ENCODE measurements at places on chromosomes 2 and 18.
A peak's percentile ranks its signal among the peaks of the same experiment; 100 is the strongest.

GRCh38 chr2:228509021-228509420 lies 327.5 kb upstream of the SPHKAP start:
- H3K4me1 ChIP-seq, result peaks cover 23% of the 10 kb centered on the region
- H3K36me3 ChIP-seq, result no peaks in the 10 kb centered on the region
- no peak overlapping the region for H3K4me3 ChIP-seq
- H3K27me3 ChIP-seq, result peaks cover 6% of the 10 kb centered on the region

DNA sequence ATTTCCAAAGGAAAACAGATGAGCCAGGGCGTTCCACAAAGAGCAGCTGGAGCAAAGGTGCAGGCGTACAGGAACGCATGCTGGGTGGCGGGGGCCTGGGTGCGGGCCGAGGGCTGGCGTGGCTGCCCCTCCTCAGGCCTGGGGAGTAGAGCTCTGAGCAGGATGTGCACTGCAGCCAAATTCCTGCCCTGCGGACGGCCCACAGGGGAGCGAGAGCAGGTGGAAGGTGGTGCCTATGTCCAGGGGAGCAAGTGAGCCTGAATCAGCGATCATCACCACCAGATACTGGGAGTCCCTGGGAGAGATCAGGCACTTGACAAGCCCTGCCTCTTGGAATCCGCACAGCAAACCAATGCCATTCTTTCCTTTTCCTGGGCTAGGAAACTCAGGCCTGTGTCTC lies 106.3 kb downstream of the GBX2 start:
- no peak overlapping the region for H3K4me3 ChIP-seq
- H3K4me1 ChIP-seq, result peaks cover 5% of the 10 kb centered on the region
- H3K36me3 ChIP-seq, result peaks cover 33% of the 10 kb centered on the region
- DNase-seq, result no peak
- H3K27me3 ChIP-seq, result peaks cover 6% of the 10 kb centered on the region

- H3K4me1 ChIP-seq, result peaks cover 46% of the 10 kb centered on the region
- H3K36me3 ChIP-seq, result peaks cover 36% of the 10 kb centered on the region
- H3K27ac ChIP-seq, result peak overlapping the region; percentile 87
- no peaks in the 10 kb centered on the region for H3K27me3 ChIP-seq
- DNase-seq, result peak; percentile 44
These were observed 654 bp upstream of the ASB1 start for GRCh38 chr2:238425979-238426567.

DNA sequence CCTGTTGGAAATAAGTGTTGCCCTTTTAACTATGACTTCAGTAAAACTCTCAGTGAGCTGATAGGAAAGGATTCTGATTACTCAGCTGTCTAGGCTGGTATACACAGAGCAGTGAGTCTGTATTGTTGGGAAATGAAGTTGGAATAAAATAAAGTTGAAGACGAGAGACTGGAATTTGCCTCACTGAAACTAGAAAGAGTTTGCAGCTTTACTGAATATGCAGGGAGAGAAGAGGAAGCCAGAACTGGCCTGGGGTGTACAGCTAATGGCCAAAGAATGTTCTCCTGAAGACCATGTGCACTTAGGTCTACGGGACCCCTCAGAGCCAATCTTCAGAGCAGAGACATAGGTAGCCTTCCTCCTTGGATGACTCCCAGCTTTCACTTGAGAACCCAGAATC lies 26.5 kb downstream of the EIF4E2 start:
- peaks cover 11% of the 10 kb centered on the region for H3K4me1 ChIP-seq
- DNase-seq, result no peak
- peak overlapping the region; percentile 12 for H3K27ac ChIP-seq
- H3K36me3 ChIP-seq, result peaks cover 74% of the 10 kb centered on the region
- H3K27me3 ChIP-seq, result no peaks in the 10 kb centered on the region

- H3K4me1 ChIP-seq, result no peaks in the 10 kb centered on the region
- no peak overlapping the region for H3K4me3 ChIP-seq
- H3K27me3 ChIP-seq, result no peaks in the 10 kb centered on the region
- no peaks in the 10 kb centered on the region for H3K36me3 ChIP-seq
- DNase-seq, result no peak
These were observed 44.2 kb upstream of the PPM1B start for GRCh38 chr2:44124500-44124899.

DNA sequence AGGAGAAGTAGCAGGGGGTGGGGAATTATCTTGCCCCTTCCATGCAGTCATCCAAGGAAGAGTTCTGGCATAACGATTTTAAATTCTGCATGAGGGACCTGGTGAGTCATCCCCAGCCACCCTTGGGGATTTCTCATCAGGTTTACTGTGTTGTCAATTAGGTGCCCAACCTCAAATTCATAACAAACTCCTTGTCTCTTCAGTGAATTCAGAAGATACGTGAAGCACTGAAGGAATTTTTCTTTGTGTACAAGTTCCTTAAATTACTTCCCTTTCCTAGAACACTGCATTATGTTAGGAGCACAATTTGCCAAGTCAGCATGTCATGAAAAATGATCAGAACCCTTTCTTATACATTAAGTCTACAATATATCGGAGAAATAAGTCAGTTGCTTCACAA lies 70.8 kb upstream of the NOSTRIN start:
- no peak overlapping the region for H3K4me3 ChIP-seq
- peaks cover 5% of the 10 kb centered on the region for H3K4me1 ChIP-seq
- no peaks in the 10 kb centered on the region for H3K27me3 ChIP-seq
- peaks cover 6% of the 10 kb centered on the region for H3K36me3 ChIP-seq

DNA sequence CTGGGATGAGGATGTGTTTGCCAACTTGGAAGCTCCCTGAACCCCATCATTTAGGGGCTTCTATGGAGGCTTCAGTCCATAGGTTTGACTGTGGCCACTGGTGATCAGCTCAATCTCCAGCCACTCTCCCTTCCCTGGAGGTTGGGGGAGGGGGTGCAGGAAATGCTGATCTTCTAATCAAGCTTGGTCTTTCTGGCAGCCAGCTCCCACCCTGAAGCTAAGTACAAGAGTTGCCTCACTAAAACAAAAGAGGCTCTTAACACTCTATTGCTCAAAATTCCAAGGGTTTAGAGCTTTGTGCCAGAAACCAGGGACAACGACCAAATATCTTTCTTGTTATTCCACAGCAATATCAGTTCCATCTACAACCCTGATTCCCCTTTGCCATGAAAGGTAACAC lies 19.4 kb upstream of the MPPE1 start:
- peaks cover 12% of the 10 kb centered on the region for H3K36me3 ChIP-seq
- H3K27ac ChIP-seq, result no peak overlapping the region
- H3K4me1 ChIP-seq, result peaks cover 17% of the 10 kb centered on the region
- DNase-seq, result no peak
- H3K27me3 ChIP-seq, result peaks cover 6% of the 10 kb centered on the region

DNA sequence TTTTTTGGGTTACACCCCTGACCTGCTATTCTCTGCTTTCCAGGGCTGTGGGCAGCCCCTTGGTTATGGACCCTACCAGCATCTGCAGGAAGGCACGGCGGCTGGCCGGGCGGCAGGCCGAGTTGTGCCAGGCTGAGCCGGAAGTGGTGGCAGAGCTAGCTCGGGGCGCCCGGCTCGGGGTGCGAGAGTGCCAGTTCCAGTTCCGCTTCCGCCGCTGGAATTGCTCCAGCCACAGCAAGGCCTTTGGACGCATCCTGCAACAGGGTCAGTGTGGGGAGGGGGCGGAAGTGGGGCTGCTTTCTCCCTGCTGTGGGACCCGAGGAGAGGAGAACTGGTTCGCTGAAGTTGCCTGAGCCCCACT lies 9.7 kb upstream of the WNT10A start:
- no peaks in the 10 kb centered on the region for H3K36me3 ChIP-seq
- no peak overlapping the region for H3K27ac ChIP-seq
- no peak overlapping the region for H3K4me3 ChIP-seq
- H3K4me1 ChIP-seq, result peaks cover 28% of the 10 kb centered on the region
- peaks cover 100% of the 10 kb centered on the region for H3K27me3 ChIP-seq
- DNase-seq, result no peak

GRCh38 chr2:135840601-135841000 lies 3.6 kb upstream of the LCT start:
- H3K4me3 ChIP-seq, result no peak overlapping the region
- DNase-seq, result no peak
- peaks cover 38% of the 10 kb centered on the region for H3K4me1 ChIP-seq
- H3K27ac ChIP-seq, result peak overlapping the region; percentile 73
- no peaks in the 10 kb centered on the region for H3K27me3 ChIP-seq

DNA sequence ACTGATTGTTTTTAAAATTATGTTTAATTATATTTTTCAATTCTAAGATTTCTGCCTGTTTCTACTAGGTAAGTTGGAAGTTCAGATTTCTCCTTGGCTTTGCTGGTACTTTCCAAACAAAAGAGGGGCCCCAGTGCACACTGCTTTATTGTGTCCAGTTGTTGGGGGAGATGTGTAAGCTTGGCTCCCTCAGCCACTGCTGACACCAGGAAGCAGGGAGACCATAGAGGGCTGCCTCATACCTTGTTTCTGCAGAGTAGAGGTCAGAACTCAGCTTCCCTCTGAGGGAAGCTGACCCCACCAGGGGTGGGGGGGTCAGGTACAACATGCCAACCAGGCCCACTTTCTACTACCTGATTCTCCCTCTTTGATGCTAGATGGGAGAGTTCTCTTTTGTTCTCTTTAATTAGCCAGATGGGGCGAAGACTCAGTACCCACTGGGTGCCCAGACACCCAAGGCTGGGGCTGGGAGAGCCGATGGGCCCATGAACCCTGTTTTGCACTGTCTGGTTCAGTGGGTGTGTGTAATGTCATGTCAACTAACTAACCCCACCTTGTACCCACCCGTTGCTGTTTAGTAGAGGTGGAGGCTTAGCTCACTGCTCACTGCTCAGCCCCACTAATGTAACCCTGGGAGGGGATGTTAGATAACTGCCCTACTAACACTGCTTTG lies 14.7 kb downstream of the BCL2L11 start:
- no peak overlapping the region for H3K4me3 ChIP-seq
- H3K27ac ChIP-seq, result no peak overlapping the region
- DNase-seq, result no peak
- no peaks in the 10 kb centered on the region for H3K27me3 ChIP-seq

DNA sequence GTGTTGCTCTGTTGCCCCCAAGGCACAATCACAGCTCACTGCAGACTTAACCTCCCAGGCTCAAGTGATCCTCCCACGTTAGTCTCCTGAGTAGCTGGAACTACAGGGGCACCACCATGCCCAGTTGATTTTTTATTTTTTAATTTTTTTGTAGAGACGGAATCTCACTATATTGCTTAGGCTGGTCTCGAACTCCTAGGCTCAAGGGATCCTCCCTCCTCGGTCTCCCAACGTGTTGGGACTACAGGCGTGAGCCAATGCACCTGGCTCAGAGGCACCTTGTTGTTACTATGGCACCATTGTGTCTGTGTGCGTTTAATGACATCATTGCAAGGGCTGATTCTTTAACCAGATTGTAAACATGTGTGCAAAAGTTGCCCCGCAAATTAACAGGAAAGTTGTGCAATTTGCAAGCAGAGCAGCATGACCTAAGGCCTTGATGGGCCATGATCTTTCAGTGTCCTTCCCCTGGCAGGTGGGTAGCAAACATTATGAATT lies 22.6 kb downstream of the TCF23 start:
- peaks cover 7% of the 10 kb centered on the region for H3K27me3 ChIP-seq
- no peak overlapping the region for H3K27ac ChIP-seq

DNA sequence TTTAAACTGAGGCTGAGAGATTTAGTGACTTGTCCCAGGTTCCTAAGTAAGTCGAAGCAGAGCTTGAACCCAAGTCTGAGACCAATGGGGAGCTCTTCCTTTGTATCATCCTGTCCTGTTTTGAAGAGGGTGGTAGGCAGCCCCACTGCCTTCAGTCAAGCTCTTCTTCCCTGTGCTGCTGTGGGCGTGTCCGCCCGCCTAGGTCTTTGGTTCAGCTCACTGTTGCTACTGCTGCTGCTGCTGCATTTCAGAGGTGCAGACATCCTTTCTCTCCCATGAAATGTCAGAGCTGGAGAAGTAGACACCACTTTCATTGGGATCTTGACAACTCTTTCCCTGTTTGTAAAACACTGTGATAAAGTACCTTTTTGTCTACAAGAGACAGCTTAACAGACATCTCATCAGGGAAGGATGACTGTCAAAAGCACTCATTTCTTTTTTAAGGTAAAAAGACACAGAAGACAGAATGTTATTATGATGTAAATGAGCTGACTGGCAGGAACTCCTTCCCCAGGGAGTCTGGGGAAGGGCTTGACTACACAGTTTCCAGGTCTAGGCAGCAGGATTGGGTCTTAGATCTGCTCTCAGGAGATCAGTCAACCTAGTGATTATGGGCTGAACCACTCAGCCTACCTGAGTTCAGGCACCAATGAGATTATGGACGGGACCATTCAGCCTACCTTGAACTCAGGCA lies 91.7 kb upstream of the TRIB2 start:
- peaks cover 5% of the 10 kb centered on the region for H3K27me3 ChIP-seq
- H3K4me1 ChIP-seq, result peaks cover 8% of the 10 kb centered on the region
- no peak overlapping the region for H3K4me3 ChIP-seq
- no peaks in the 10 kb centered on the region for H3K36me3 ChIP-seq
- peak overlapping the region; percentile 47 for H3K27ac ChIP-seq
- DNase-seq, result no peak

- no peaks in the 10 kb centered on the region for H3K36me3 ChIP-seq
- H3K4me1 ChIP-seq, result no peaks in the 10 kb centered on the region
- no peak overlapping the region for H3K4me3 ChIP-seq
- H3K27ac ChIP-seq, result no peak overlapping the region
- peaks cover 30% of the 10 kb centered on the region for H3K27me3 ChIP-seq
- DNase-seq, result no peak
These were observed 42.8 kb upstream of the GALR1 start for GRCh38 chr18:77206676-77207374.

DNA sequence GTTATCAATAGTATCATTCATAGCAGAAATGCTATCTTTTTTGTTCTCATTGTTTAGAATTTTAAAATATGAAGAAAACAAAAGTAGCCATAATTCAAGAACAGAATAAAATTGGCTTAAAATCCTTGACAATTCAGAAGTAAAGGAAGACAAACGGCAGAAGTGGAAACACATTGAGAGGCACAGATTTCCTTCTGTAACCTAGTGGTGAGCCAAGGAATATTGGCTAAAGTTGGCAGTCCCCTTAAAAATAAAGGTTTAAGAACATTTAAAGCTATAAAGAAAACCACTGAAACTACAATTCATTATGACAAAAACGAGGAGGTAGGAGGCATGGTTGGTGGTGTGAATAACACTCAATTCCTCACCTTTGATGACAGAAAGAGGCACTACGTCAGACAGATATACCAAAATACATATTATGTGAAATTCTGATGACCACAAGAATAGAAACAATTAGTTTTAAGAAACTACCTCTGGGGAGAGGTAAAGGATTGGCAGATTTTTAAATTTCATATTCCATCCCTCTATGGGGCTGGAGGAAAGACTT lies 42.3 kb downstream of the SFT2D3 start:
- H3K36me3 ChIP-seq, result peaks cover 49% of the 10 kb centered on the region
- H3K27ac ChIP-seq, result peak overlapping the region; percentile 9
- H3K27me3 ChIP-seq, result no peaks in the 10 kb centered on the region
- no peak overlapping the region for H3K4me3 ChIP-seq
- peaks cover 16% of the 10 kb centered on the region for H3K4me1 ChIP-seq

DNA sequence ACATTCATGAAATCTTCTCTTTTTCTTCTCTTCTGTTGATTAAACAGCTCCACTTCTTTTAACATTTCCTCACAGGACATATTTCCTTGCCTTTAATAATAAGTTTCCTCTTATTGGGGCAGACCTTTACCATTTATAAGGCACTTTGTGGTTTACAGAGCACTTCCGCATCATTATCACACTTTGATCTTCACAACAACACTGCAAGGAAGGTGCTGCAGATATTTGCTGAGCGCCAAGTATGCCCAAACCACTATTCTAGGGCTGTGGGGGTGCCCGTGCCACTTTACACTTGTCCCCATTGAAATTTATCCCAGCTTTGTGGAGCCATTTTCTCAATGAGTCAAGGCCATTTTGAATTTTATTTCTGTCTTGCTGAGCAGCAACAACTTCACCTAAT lies 246.6 kb downstream of the SS18 start:
- no peaks in the 10 kb centered on the region for H3K36me3 ChIP-seq
- DNase-seq, result no peak
- no peak overlapping the region for H3K27ac ChIP-seq
- H3K4me1 ChIP-seq, result no peaks in the 10 kb centered on the region

All from nephron progenitor cell (in vitro differentiated cells).